ENCODE measurements at places on chromosomes 11 and 22.

GRCh38 chr11:59810911-59811259, 307 bp upstream of the MRPL16 start:
- DNase-seq, result no peak

- no peak for DNase-seq
These were observed 45.6 kb upstream of the CHRM4 start for GRCh38 chr11:46437122-46437689.

- no peak for DNase-seq
These were observed 64.0 kb downstream of the CSNK2A3 start for GRCh38 chr11:11288972-11289616.

GRCh38 chr11:57751176-57751575, 443 bp downstream of the BTBD18 start:
- DNase-seq, result peak; percentile 80

- no peak for DNase-seq
These were observed 18.7 kb downstream of the ART5 start for GRCh38 chr11:3623121-3623520.

DNA sequence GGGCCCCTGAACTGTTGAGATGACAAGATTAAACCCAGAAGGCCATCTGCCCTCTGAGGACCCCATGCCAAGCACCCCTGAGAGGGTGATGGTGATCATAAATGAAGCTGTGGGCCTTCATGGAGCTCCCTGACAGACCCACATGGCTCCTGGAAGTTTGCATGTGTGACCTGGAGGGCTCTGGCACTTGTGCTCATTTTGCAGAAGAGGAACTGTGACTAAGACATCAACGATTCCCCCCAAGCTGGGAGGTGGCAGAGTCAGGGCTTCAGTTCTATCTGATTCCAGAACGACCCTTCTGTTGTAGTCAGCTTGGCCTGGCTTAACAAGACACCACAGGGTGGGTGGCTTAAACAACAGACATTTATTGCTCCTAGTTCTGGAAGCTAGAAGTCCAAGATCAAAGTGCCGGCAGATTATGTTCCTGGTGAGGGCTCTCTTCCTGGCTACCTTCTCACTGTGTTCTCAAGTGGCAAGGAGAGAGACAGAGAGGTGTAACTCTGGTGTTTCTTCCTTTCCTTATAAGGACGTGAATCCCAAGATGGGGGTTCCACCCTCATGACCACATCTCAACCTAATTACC, 46.4 kb upstream of the CD82 start:
- no peak for DNase-seq

- DNase-seq, result no peak
These were observed 58.8 kb downstream of the SPECC1L start for GRCh38 chr22:24329453-24329852.

DNA sequence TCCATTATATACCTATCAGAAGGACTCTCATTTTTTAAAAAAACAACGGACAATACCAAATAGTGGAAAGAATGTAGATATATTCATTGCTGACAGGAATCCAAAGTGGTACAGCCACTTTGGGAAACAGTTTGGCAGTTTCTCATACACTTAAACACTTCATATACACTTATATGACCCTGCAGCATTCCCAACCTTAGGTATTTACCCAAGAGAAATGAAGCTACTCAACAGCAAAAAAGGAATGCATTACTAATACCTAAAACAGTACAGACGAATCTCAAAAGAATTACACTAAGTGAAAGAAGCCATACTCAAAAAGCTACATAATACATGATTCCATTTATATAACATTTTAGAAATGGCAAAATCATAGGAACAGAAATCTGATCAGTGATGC, 51.5 kb downstream of the RBFOX2 start:
- DNase-seq, result no peak

DNA sequence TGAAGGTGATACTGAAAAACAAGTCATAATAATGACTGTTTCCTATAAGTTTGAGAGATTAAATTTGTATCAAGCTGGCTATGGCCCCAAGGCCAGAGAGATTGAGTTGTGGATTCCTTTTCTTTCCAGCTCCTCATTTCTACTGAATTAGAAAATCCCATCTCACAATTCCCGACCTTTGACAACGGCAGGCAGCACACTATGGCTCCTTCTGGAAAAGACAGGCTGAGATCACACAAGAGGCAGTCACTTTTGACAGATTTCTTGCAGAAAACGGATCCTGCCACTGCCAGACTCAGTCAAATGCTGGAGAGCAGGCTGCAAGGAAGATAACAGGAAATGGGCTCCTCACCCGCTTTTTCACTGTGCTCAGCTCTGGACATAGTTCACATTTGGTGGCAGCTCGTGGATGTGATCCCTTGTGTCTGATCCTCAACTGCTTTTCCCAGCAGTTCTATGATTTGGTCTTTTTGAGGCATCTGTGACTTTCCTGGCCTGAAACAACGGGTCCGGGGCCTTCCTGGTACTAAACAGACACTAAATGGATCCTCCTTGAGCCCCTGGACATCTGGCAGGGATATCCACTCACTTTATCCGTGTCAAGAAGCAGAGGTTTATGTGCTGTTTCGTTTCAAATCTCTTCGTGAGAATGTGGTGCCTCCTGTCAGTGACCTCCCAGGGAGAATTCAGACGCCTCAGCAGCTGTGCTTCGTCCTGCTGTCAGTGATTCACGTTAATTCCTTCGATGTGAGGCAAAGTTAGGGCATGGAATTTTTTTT, 26.1 kb upstream of the RTL6 start:
- no peak for DNase-seq
